H1 (cell line): ENCODE measurements at places on chromosomes 16 and 17. TPM values are rescaled to one million over a fixed set of nuclear protein-coding genes. Genes with fewer than 3 reads are reported as not detected.

SAMD14 gene
- 5.8 and 5.9 TPM in 2 replicates for total RNA-seq

GRCh38 chr17:29740017-29740416, 117.3 kb upstream of the CORO6 start:
- DNase-seq: no peak

DNA sequence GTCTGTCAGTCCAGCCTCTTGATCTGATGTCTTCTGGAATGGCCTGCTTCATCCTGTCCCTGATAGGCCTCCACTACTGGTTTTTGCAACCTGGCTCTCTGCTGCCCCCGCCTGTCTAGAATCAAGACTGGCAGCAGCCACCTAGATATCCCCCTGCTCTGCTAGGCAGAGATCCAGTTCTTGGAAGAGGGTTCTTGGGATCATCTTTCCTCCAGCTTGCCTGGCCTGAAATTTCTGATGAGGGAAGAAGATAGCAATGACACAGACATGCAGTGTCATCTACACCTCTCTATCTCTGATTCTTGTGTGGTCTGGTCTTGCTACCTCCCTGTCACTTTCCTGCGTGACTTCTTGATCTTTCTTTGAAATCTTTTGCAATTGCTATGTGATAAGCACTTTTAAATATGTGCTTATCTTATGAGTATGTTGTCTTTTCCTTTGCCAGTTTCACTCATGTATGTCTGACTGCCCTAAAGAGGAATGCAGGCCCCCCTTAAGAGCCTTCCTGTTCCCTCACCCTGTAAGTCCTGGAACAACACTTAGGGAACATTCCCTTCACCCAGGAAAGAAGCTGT, 20.3 kb upstream of the NFATC3 start:
- no peak for DNase-seq

DNA sequence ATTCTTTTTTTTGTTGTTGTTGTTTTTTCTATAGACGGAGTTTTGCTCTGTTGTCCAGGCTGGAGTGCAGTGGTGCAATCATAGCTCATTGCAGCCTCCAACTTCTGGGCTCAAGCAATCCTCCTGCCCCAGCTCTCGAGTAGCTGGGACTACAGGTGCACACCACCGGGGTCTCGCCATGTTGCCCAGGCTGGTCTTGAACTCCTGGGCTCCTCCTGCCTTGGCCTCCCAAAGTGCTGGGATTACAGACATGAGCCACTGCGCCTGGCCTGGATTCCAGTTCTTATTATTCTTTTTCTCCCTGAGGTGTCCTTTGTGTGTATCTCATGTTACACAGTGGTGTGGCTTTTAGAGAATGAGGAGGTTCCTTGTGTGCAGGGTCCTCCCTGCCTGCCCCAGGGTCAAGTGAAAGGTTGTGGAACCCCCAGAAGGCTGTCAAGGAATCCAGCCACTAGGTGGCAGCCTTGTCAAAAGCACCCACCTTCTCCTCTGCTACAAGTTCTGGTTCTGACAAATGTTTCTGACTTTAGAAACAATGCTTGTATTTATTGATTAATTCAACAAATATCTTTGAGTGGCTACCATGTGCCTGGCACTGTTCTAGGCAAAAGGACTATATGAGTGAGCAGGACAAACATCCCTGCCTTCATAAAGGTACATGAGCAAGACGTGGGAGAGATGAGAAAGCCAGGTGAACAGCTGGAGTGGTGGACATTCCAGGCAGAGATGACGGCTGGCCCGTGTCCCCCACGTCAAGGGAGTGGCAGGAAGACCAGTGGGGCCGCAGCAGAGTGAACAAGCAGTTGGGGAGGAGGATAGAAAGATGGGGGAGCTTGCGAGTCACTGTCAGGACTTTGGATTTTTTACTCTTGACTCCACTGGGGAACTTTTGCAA, 112.4 kb downstream of the SPECC1 start:
- peak; percentile 89 for DNase-seq

DNA sequence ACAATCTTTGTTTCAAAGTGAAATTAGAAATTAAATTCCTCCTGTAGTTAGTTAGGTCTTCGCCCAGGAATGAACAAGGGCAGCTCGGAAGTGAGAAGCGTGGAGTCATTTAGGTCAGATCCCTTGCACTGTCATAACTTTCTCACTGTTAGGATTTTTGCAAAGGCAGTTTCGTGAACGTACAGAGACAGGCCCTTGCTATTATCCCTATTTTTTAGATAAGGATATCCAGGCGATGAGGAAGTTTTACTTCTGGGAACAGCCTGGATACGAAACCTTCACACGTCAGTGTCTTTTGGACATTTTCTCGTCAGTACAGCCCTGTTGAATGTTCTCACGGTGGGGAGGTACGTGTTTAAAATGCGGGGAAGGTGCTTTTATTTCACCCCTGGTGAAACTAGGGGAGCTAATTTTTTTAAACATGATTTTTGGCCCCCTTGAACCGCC, 318 bp upstream of the RBL2 start:
- DNase-seq: no peak

DNA sequence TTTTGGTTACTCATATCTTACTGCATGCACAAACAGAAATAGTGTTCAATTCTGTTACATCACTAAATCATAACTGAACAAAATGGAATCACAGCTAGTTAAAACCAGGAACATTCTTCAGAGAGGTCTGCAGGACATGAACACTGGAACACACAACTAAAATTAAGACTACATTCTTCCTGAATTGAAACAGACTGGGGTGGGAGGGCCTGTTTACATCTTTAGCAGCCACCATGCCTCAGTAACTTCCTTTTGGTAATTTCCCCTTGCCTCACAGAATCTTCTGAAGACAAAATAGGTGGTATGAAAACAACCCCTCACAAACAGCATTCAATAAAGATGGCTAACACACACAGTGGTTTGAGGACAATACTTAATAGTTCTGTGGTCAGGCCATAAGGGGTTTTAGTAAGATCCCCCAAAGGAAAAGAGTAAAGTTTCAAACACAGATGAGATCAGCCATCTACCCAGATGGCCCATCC, 6.5 kb downstream of the MARF1 start:
- DNase-seq: no peak
